Mesenteric fat pad (tissue), 1 donor: ENCODE measurements at places on chromosomes 13 and 19.

- DNase-seq: peak; percentile 41
These were observed 169.9 kb downstream of the USP12 start for GRCh38 chr13:27001705-27002104.

GRCh38 chr13:113948034-113948742 is 25.7 kb downstream of the C13orf46 start:
- DNase-seq: no peak

GRCh38 chr13:61415058-61415721 is 459 bp downstream of the PCDH20 start:
- DNase-seq: no peak

- DNase-seq: no peak
These were observed 31.3 kb upstream of the ASF1B start for GRCh38 chr19:14167576-14168138.

- no peak for DNase-seq
These were observed 12.7 kb upstream of the ANGPTL8 start for GRCh38 chr19:11226716-11227166.

DNA sequence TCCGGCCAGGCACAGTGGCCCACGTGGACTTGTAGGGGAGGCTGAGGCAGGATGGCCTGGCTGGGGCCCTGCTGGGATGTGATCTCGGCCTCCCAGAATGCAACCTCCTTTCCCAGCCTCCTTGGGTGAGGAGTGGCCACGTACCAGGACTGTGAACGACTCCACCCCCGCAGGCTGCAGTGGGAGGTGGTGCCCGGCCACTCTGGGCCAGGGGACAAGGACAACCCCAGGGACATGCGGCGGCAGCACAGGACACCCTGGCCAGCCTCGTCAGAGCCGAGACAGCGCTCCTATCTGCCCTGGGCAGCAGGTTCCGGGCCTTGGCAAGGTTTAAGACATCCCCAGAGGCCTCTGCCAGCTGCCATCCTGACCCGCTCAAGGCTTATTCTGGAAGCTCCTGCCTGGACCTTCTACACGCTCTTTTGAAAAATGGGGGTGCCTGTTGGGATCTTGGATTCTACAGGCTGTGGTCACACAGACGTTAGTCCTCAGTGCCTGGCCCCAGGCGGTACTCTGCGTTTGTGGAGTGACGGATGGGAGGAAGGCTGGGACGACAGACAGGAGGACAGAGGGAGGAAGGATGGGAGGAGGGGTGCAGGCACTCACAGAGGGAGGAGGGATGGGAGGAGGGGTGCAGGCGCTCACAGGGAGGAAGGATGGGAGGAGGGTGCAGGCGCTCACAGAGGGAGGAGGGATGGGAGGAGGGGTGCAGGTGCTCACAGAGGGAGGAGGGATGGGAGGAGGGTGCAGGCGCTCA is 19.9 kb upstream of the CACTIN start:
- DNase-seq: no peak

GRCh38 chr19:17243830-17244617 is 1.7 kb downstream of the NR2F6 start:
- DNase-seq: no peak

DNA sequence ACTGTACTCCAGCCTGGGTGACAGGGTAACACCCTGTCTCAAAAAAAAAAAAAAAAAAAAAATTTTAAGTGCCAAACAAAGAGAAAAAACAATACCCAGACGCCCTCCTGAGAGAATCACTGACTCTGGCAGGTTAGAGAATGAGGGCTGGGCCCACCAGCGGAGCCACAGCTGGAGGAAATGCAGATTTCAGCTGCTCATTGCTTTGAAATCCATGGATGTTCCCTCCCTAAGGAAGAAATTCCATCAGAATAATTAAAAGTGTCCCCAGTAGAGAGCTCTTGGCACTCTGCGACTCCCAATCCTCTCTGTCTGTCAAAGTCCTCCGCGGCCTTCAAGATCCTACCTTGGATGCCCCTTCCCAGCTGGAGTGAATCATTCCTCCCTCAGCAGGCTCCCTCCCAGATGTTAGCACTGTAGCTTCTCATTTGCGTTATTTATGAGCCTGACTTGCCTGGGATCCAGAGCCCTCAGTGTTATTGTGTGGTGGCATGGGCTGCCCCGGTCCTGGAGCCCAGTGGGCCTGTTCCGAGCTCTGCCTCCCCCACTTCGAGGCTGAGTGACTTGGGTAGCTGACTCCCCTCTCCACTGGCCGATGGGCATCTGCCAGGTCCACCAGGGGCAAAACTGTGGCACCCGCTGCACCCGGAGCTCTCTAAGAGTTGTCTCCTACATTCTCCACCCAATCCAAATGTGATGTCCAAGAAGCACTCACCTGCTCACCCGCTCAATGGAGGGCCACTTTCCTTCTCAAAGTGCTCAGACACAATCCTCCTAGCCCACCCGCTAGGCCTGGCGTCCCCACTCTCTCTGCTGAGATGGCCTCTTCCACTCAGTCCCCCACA is 47.0 kb downstream of the SERP2 start:
- no peak for DNase-seq

GRCh38 chr13:75764926-75765310 is 128.8 kb downstream of the LMO7 start:
- no peak for DNase-seq

DNA sequence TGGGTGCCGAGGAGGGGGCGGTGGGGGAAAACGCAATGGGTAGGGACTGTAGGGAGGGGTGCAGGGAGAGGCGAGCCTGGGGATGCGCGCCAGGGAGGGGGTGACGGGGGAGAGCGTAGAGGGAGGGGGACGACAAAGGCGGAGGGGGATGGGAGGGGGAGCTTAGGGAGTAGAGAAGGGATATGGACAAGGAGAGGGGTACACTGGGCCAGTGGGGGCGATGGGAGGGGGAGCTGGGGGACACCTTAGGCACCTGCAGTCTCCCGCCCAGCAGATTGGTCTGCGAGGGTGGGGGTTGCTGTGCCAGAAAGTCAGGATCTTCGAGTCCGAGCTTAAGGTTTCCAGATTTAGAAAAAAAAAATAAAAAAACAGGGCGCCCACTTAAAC is 15.7 kb downstream of the CCDC124 start:
- no peak for DNase-seq

DNA sequence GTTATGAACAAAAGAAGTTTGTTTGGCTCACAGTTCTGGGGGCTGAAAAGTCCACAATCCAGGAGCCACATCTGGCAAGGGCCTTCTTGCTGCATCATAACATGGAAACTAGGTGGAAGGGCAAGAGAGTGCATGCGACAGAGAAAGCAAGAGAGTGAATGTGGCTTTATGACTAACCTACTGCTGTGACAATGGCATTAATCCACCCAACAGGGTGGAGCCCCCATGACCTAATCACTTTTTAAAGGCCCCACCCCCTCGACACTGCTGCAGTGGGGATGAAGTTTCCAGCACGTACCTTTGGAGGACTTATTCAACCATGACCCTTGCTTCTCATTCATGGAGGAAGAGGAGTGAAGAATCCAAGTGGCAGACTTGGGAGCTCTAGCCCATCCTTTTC is 30.0 kb upstream of the RFXAP start:
- no peak for DNase-seq

GRCh38 chr19:16912780-16913179 is 24.0 kb downstream of the F2RL3 start:
- DNase-seq: no peak

DNA sequence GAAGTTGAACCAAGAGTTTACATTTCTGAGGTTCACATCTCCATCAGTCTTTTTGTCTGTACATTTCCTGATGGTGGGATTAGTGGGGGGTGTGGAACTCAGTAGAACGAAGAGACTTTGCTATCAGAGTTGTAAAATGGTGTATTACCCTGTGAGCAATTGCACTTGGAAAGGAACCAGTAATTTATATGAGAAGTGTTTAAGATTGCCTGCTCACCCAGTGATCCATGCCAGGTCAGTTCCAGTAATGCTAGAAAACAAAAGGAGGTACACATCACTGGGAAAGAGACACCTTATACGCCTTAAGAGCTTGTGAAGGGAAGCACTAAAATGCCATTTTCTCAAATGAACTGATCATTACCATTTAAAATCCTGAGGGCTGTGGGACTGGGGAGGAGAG is 7.5 kb upstream of the DACH1 start:
- DNase-seq: no peak

DNA sequence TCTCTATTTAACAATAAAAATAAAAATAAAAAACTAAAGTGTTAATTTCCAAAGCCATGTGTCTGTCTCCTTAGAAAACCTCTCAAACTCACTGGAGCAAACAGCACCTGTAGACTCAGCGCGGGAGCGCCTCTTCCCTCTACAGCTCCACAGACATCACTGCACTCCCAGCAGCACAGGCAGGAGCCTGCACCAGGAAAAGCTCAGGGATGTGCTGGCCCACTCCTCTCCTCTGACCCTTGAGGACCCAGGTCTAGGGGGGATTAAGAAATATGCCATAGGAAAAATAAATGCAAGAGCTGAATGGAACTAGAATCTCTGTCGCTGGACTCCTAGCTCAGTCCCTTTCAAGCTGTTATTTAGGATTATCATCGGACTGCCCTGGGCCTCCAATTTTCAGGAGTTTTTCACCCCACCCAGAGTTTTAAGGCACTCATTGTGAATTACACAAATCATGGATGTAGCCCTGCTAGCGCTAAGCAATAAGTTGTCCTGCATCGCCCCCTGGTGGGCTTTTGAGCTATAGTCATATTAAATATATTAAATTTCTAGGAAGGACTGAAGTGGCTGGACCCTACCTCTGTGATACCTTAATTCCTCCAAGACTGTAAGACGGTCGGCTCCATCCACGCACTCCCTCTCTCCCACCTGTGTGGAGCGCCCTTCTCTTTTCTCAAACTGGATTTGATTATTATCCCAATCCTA is 333.9 kb downstream of the UQCRFS1 start:
- DNase-seq: no peak

DNA sequence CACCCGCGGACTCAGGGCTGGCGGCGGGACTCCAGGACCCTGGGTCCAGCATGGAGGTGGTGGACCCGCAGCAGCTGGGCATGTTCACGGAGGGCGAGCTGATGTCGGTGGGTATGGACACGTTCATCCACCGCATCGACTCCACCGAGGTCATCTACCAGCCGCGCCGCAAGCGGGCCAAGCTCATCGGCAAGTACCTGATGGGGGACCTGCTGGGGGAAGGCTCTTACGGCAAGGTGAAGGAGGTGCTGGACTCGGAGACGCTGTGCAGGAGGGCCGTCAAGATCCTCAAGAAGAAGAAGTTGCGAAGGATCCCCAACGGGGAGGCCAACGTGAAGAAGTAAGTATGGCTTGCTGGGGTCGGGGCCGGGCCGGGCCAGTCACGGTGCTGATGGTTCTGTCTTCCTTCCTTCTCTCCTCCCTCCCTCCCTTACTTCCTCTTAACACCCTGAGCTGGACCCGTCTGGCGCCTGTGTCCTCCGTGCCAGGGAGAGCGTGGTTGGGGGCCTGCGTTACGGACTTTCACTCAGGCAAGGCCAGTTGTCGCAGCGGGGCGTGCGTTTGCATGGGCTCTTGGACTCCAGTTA is 1.4 kb downstream of the STK11 start:
- no peak for DNase-seq

GRCh38 chr19:55447421-55448174 is 4.5 kb upstream of the SHISA7 start:
- no peak for DNase-seq

GRCh38 chr13:98507282-98507797 is 69.6 kb downstream of the STK24 start:
- DNase-seq: no peak

DNA sequence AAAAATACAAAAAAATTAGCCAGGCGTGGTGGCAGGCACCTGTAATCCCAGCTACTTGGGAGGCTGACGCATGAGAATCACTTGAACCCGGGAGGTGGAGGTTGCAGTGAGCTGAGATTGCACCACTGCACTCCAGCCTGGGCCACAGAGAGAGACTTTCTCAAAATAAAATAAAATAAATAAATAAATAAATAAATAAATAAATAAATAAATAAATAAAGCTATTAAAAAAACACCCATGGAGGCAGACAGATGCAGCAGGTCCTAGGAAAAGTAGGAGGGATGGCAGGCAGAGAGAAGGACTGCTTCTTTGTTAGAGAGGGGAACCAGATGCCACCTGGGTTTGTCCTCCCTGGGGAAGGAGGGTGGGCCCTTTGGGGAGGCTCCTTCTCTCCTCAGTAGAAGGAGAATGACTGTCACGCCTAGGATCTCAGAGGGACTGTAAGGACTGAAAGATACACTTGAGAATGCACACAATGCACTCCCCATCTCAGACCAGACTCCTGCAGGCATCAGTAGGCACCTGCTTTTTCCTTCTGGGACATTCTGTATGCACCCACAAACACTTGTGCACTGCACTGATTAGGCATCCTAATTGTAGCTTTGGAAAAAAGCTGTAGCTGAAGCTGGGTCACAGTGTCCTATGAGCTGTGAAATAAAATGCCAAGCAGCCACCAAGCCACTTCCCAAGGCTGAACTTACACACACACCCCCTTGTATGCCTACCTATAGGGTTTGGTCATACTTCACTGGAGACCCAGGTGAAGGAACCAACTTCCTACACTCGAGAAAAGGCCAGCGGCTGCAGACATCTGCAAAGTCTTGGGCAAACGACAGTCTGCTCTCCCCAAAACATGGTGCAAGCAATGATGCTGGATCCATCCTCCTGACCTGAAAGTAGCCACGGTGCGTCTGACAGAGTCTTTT is 18.9 kb upstream of the SLC35E1 start:
- no peak for DNase-seq

DNA sequence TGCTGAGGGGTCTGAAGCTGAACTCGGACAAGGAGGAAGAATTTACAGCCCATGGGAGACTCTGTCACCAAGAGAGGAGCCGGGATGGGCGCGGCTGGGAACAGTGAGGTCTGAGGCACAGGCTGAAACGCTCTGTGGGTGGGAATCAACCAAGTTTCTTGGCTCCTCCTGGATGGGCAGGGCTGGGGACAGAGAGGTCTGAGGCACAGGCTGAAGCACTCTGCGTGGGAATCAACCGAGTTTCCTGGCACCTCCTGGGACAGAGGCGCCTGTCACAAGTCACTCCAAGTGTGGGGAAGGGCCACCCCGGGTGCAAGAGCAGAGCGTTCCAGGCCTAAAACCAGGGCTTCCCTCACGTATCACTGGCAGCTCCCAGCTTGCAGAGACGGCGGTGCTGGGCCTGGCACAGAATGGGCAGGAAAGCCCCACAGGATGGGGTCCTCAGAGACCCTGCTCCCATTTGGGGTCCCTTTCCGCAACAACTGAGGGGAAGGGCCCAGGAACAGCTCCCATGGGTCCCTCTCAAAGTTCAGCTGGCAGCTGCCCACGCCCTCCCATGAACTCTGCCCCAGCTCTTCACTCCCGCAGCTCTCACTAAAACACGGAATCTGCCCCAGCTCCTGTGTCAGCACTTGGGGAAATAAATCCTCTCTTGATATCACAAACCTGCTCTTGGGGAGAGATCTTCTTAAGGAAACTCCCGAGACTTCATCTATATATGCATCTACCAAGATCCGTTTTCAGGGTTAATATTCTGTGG is 18.5 kb downstream of the AP3D1 start:
- DNase-seq: no peak

DNA sequence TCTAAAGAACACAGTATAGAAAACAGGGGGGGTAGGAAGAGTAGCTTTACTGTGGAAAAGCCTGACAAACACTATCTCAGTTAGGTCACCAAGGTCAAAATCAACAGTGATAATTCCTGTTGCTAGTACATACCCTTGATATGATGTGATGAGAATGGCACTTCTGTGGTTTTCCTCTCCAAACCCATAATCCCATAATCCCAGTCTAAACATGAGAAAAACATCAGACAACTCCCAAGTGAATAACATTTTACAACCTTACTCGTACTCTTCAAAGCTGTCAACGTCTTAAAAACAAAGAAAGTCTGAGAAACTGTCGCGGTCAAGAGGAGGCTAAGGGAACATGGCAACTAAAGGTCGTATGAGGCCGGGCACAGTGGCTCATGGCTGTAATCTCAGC is 137.6 kb downstream of the FOXO1 start:
- no peak for DNase-seq

GRCh38 chr13:109126891-109127641 is 497.7 kb downstream of the MYO16 start:
- no peak for DNase-seq
